Activated naive CD4-positive, alpha-beta T cell (primary cell): ENCODE measurements at places on chromosomes 11 and 22.

- DNase-seq: no peak
Observed at GRCh38 chr11:38990841-38991240, 2392.8 kb upstream of the RAG2 start.

GRCh38 chr11:1699771-1700170 lies 2.8 kb downstream of the KRTAP5-6 start:
- DNase-seq: no peak

GRCh38 chr11:14954581-14954980 lies 17.6 kb downstream of the CALCA start:
- DNase-seq: no peak

DNA sequence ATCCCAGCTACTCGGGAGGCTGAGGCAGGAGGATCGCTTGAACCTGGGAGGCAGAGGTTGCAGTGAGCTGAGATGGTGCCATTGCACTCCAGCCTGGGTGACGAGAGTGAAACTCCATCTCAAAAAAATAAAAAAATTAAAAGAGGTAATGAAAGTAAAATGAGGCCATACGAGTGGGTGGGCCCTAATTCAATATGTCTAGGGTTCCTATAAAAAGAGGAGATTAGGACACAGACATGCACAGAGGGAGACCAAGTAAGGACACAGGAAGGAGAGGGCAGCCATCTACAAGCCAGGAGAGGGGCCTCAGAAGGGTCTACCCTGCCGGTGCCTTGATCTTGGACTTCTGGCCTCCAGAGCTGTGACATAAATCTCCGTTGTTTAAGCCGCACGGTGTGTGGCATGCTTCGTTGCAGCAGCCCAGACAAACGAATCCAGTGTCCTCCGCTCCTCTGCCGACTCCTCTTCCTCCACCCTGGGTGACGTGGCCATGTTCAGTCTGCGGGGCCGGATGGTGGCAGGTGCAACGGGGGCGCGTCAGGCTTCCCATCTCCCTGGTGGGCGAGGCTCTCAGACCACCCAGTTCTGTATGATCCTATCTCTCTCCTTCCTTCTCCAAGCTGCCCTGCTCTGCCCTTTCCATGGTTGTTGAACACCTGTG lies 51.6 kb upstream of the PARVG start:
- DNase-seq: no peak

DNA sequence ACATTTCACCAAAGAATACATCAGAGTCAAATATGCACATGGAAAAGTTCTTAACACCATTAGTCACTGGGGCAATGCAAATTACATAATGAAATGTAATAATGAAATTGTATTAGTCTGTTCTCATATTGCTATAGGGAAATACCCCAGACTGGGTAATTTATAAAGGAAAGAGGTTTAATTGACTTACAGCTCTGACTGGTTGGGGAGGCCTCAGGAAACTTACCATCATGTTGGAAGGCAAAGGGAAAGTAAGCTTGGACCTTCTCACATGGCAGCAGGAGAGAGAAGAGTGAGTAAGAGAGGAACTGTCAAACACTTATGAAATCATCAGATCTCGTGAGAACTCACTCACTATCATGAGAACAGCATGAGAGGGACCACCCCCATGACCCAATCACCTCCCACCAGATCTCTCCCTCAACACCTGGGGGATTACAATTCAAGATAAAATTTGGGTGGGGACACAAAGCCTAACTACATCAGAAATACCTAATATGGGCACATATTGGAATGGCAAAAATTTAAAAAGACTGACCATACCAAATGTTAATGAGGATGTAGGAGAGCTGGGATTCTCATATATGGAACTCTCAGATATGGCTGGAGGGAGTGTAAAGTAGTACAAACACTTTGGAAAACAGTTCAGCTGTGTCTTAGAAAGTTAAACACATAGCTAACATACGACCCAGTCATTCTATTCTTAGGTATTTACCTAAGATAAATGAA lies 65.1 kb upstream of the CD44 start:
- no peak for DNase-seq

- no peak for DNase-seq
Observed at GRCh38 chr11:116855413-116855812, 18.0 kb upstream of the APOA1 start.

DNA sequence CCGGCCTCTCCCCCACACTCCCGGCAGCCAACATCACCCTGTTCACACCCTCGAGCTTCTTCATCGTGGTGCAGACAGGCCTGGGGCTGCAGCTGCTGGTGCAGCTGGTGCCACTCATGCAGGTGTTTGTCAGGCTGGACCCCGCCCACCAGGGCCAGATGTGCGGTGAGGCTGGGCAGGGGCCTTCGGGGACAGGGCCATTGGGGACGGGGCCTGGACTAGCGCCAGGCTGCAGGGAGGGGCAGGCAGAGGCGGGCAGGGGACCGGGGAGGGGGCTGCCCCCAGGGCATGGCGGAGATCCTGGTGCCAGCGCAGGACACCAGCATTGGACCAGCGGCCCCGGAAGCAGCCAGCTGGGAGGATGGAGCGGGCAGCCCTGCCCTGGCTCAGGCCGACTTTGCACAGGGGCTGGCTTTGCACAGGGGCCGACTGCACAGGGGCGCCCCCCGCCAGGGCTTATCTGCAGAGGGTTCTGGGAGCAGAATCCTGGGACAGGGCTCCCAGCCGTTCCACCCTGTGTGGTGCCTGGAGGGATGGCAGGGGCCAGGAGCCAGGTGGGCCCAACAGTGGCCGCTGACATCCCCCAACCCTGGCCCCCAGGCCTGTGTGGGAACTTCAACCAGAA lies 8.6 kb downstream of the MUC5B start:
- DNase-seq: no peak

- no peak for DNase-seq
Observed at GRCh38 chr11:66050581-66051231, 1.5 kb upstream of the SF3B2 start.

GRCh38 chr22:47225931-47226633 lies 463.6 kb downstream of the TBC1D22A start:
- no peak for DNase-seq

DNA sequence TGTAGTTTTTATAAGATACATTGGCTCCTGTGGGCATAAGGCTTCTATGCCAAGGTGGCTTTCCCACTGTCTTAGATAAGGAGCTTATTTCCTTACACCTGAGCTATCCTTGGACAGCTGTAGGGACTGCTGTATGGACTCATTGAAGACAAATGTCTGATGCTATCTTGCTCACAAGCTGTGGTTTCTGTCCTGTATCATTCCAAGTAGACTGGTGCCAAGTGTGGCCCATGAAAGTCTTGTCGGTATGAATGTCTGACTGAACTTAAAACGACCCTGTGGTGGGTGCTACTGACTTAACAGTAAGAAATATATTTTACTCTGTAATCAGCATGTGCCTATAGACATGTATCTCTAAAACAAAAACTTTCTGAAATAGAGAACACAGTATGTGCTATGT lies 45.0 kb downstream of the LARGE2 start:
- no peak for DNase-seq

DNA sequence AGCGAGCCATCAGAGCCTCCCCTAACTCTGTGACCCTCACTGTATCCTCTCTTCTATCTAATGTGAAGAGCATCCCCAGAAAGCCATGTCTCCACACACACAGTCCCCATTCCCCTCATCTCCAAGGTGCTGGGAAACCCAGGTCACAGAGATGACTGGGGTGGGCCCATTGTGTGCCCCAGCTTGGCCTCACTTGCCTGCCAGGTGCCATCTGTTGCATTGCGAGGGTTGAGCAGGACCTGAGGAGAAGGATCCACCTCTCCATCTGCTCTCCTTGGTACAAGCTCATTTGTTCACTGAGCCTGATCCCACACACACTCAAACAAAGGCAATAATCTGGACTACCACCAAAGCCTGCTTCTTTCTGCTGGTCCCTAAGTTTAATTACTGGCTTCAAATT lies 118.8 kb downstream of the SPATA19 start:
- DNase-seq: no peak

GRCh38 chr11:100403816-100404215 lies 283.3 kb upstream of the ARHGAP42 start:
- no peak for DNase-seq
